ENCODE measurements at places on chromosomes 2 and 18. TPM values are rescaled to one million over a fixed set of nuclear protein-coding genes. Genes with fewer than 3 reads are reported as not detected.

Gene CRIM1
- 765 TPM for total RNA-seq

Gene RIT2
- not detected for total RNA-seq

Gene GNLY
- not detected for total RNA-seq

Gene TTL
- 20.8 TPM for total RNA-seq

Gene SP100
- total RNA-seq: 96.4 TPM

- DNase-seq: peak; percentile 75
Measured at GRCh38 chr18:10169064-10169562, 255.3 kb downstream of the VAPA start.

DNA sequence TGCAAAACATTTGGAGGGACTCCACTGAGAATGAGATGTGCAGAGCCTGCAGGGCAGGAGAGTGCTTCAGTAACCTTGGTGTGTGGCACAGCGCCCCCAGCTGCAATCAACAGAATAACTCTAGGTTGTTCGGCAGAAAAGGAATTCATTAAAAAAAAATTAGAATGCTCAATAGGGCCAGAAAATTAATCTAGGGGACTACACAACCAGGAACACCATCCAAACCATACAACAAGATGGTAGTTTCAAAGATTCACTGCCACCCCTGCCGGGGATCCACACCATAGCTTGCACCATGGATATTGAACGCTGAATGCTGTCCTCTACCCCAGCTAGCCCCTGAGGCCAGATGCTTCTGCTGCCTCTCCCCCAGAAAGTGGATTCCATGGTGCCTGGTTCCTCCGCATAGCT, 50.1 kb downstream of the THUMPD2 start:
- peak; percentile 61 for DNase-seq

GRCh38 chr18:78192054-78192453, 787.6 kb upstream of the SALL3 start:
- DNase-seq: no peak

GRCh38 chr2:220123751-220124150, 496.3 kb downstream of the SLC4A3 start:
- no peak for DNase-seq

- DNase-seq: no peak
Measured at GRCh38 chr2:3001615-3002560, 375.7 kb downstream of the EIPR1 start.

GRCh38 chr2:119011910-119012209, 69.9 kb downstream of the MARCO start:
- DNase-seq: no peak

DNA sequence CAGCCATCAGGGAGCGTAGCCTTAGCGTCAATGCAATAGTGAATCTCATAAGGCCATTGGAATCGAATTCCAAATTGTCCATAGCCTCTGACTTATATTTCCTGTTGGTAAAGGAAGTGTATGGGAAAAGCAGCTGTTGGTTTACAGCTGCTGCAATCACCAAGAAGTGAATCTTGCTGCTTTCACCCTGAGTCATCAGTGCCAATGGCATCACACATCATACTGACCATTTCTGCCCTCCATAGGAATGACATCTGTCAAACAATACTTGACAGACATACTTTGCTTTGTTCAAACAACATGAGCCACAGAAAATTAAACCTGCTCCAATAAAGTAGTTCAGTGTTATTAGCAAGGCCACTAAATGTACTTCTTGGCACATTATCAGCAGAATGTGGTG, 111.2 kb upstream of the KLHL29 start:
- no peak for DNase-seq

DNA sequence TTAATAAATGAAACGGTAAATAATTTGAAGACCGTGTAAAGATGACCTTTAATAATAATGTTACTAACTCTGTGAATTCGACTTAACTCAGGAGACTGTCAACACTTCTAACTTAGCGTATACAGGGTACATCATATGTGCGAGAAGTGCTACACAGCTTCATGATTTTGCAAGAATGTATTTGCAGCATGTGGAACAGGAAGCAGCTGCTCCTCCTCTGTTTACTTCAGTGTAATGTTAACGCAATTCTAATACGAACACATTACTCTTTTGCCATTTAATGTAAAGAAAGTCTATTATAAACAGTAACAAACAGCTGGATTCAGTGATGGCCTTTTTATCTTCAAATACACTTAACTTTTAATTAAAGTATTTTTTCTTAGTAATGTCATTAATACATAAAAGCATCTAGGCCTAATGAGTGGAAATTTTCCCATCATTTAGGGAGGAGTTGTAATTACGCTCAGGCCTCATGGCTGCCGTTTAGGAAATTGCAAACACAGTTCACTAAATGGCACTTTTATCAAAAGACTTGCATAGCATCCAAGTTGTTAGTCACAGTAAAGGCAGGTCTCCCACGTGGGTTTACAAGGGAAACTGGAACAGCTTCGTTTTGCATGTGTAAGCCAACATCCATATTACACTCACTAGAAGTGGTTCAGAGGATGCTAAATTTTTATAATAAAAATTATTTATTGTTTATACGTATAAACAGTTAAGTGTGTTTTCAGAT, 635.7 kb downstream of the FBXO15 start:
- DNase-seq: peak; percentile 44

- DNase-seq: no peak
Measured at GRCh38 chr2:227324642-227324994, 433 bp upstream of the MFF start.

DNA sequence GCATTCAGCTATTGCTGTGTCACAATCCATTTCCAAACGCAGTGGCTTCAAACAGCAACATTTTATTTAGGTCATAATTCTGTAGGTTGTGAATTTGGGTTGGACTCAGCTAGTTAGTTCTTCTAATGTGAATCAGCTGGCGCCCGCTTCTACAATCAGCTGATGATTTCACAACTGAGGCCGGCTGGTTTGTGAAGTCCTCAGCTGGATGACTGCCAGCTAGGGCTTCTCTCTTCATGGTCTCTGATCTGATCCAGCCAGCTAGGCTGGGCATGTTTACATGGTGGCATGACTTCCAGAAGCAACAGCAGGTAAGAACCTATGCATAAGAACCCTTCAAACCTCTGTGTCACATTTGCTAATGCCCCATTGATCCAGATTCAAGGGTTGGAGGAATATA, 172.0 kb downstream of the SLC4A10 start:
- no peak for DNase-seq

DNA sequence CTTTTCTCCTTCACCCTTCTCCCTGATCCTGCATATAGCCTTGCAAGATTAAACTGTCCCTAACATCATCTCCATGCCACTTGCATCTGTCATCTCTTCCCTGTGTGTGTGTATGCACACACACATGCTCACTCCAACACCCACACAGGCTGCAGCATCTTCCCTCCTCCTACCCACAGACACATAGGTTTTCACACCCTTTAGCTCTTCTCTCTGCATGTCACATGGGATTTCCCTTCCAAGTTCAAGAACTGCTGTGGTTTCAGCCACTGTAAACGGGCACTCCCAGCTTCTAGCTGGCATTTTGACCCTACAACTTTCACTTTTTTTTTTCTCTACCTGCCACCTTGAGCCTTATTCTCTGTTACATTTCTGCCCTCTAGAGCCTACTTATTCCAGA, 6.4 kb downstream of the CELF4 start:
- DNase-seq: no peak

- peak; percentile 39 for DNase-seq
Measured at GRCh38 chr18:48838921-48839818, 111.6 kb downstream of the SMAD7 start.

DNA sequence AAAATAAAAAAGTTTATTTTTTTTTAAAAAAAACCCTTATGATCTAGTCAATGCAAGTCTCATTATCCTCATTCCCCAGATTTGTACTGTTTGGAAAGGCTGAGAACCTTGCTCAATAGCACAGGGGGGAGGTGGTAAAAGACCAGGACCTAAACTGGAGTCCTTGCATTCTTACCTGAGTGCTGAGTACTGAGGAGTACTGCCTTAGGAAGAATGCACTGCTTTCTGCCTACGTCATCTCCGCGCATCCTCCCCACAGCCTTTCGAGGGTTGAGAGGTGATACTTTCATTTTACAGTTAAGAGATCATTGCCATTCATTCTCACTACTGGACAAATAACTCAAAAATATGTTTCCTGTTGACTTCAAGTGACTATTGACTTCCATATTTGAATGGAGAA, 73.8 kb downstream of the MAP3K20 start:
- no peak for DNase-seq

DNA sequence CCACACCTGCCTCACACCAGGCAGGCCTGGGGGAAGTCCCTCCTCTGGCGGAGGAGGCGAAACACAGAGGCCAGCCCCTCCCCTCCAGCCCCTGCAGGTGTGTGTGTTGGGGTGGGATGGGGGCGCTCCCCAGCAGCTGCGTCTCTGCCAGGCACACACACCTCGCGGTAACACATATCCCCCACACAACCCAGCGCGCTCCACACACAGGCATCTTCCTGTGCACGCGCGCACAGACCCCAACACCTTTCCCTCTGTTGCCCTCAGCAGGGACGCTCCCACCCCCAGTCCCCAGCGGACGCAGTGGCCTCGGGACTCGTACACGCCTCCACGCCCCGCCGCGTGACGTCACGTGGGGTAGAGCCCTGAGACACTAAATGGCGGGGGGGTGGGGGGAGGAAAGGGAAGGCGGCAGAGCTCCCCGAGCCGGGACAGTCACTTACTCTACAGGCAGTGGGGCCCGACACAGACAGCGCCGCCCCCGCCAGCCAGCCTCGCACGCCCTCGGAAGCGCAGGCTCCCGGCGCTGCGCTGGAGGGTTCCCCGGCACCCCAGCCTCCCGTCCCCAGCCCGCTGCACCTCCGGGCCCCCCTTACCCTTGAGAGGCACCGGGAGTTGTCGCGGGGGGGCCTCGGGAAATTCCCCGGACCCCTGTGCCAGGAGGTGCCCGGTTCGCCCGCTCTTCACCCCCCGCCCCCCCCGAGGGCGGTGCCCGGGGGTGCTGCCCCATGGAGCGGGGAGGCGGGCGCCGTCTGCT, at the start of gene WNT10A:
Gene WNT10A (plus strand): TSS at position 751 of the 757 bp plus-strand sequence. CDS start 144 bp downstream, outside the sequence.
- DNase-seq: no peak

DNA sequence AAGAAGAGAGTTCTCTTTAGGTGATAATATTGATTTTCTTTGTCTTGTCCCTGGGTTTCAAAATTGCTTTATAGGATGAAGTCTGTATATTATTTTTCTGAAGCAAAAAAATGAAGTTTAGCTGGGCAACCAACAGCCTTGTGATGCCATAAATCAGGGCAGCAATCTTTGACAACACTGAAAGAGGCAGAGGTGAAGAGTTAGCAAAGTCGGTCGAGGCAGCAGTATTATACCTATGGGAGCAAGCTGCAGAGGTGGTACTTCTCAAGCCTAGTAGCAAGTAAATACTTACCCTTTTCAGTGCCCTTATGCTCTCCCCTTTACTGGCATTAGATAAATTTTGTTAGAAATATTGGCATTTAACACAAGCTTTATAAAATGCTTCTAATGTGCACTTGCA, 92.9 kb downstream of the NETO1 start:
- DNase-seq: no peak

- no peak for DNase-seq
Measured at GRCh38 chr2:114039677-114040076, 149.8 kb downstream of the ACTR3 start.

GRCh38 chr2:128368437-128369107, 49.9 kb upstream of the HS6ST1 start:
- no peak for DNase-seq

Data from dermis blood vessel endothelial cell (primary cell).